Left cardiac atrium (tissue), 4 donors: ENCODE measurements at places on chromosomes 6 and 20. TPM values are rescaled to one million over a fixed set of nuclear protein-coding genes. Genes with fewer than 3 reads are reported as not detected.

- peak; percentile 50 for DNase-seq
Observed at GRCh38 chr6:89411145-89412070, 665 bp downstream of the RRAGD start.

- DNase-seq = no peak
Observed at GRCh38 chr6:111484633-111484930, 1.6 kb upstream of the REV3L start.

DNA sequence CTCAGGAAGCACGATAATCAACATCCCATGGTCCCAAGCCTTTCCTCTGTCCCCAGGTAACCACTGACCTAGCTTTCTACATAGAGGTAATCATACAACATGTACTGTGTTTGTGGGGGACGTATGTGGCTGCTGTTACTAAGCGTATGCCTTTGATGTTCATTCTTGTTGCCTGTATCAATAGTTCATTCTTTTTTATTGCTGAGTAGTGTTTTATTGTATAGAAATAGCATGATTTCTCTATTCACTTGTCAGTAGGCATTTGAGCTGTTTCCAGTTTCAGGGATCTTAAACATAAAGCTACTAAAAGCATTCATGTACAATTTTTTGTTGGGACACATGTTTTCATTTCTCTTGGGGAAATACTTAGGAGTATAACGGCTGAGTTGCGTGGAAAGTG, 185.4 kb downstream of the PACRG start:
- no peak for DNase-seq

DNA sequence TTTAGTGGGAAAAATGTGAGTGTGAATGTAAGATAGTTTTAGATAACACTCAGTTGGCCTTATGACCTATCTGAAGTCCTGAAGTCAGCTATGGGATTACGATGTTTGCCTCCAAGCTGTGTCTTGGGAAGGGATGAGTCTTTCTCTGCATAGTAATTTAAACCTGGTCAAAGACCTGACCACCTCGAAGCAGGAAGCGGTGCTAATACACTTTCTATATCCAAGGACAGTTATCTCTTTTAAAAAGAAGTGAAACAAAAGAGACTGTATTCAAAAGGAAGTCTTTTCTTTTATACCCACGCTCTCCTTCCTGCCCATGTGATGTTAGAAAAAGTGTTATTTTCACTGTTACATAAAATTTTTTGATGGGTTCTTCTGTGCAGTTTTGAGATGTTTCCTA, 94.9 kb downstream of the JARID2 start:
- no peak for DNase-seq

- no peak for DNase-seq
Observed at GRCh38 chr6:9504191-9504590, 910.7 kb downstream of the TFAP2A start.

The GTSF1L gene
- not detected for total RNA-seq

The CCDC28A gene
- 5.2 TPM for total RNA-seq

DNA sequence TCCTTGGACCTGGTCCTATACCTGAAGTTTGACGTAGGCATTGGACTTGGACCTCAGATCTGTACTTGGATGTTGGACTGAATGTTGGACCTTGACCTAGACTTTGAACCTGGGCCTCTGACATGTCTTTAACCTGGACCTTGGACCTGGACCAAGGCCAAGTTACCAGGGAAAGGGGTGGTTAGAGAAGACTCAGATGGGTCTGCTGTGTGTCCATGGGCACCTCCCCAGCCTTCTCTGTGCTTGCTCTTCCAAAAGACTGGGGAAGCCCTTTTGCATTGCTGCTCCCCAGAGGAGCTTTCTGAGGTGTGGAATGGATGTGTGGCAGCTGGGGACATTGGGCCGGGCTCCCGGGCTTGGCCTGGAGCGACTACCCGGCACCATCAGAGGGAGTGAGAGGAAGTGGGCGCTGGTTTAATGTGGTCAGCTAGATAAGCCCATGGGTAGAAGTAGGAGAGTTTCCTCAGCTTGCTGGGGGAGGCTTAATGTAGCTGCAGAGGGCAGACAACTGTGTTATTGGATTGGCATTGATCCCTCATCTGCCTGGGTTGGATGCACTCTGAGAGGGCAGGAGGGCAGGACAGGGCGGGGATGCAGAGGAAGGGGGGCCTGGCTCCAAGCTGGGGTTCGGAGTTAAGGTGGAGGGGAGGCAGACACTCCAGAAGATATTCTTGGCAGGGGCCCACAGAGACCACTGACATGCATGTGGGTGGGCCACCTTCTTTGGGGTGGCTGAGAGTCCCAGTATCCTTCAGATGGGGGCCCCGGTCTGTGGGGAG, 4.2 kb downstream of the SCRT2 start:
- no peak for DNase-seq

DNA sequence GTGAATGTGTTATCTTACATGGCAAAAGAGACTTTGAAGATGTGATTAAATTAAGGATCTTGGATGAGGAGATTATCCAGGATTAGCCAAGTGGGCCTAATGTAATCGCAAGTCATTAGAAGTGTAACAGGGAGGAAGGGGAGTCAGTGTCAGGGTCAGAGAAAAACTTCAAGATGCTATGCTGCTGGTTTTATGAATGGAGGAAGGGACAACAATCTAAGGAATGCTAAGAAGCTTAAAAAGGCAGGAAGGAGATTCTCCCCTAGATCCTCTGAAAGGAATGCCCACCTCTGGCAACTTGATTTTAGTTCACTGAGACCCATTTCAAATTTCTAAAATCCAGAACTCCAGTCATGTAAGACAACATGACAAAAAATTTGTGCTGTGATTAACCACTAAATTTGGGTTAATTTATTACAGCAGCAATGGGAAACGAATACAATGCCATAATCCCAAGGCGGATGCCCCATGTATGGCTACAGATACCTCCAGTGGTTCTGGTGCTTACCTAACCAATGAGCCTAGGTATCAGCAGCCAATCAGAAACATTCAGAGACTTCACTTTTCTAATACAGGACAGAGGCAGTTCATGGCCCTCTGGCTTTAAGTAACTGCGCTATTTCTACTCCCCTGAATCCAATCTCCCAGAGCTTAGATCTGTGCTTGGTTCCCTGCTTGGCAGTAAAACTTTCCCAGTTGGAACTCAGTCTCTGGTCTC, 3.6 kb upstream of the TAAR8 start:
- no peak for DNase-seq

DNA sequence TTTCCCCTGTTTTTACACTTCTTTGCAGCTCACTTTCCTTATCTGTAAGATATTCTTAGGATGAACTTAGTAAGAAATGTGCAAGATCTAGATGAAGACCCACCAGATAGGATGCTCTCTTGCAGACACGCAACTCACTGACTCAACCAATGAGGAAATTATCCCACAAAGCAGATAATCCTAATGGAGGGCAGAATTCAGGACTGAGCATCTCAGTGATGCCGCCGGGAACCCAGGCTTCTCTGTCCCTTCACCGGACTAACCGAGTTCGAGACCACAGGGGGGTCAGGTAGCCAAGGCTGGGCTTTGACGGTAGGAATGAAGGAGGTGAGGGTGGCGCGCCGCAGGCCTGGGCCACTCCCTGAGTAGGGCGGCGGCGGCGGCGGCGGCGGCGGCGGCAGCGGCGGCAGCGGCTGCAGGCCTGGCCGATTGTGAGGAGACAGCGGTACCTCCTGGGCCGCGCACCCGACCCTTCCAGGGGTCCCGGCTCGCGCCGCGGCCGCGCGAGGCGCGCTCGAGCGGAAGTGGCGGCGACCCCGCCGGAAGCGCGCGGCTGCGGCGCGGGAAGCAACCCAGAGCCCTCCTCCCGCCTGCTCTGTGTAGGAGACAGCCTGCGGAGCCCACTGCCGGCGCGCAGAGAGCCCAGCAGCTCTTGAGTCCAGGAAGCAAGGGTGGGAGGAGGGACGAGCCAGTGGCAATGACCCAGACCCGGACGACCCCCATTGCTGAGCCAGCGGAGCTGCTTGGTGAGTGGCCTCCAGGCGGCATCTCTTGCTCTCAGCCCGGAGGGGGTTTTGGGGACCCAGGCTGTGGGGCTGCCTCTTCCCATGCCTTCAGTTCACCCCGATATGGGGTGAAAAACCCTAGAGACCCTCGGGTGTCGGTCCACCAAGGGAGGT, at the start of gene KHDC1:
Gene KHDC1, minus strand, starts transcription at position 526 of the 899 bp plus-strand sequence. CDS start 20,679 bp downstream, outside the sequence.
- peak; percentile 60 for DNase-seq

The SFTA2 gene
- not detected for total RNA-seq

DNA sequence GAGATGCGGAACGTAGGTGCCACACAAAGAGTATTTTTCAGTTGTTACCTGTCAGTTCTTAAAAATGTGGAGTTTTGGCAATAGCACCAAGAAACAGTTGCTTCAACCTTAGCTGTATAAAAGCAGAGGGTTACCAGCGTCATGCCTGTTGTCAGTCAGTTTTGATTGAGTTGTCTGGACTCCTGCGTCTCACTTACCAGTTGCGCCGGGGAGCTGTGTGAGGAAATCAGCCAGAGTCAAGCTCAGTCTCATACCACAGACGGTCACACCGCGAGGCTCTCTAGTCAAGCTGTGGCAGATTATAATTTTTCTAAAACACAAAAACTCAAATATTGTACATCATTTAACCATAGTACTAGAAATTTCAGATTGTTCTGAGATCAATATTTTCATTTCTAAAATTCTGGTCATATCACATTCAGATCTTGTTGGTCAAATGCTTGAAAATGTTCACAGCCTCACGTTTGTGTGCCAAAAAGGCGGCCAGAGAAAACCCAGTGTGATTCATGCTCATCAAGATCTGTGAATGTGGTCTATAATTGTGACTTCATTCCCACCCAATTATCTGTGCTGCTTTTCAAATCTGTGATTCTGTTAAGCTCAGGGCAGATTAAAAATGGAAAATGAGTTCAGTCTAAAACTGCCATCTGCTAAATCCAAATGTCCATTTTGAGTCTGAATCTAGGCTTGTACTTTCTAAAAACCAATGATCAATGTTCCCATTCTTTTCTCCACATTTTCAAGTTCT, 37.5 kb downstream of the SASH1 start:
- DNase-seq = no peak

GRCh38 chr20:9978397-9979004, 56.3 kb upstream of the ANKEF1 start:
- DNase-seq = no peak

The OR2J3 gene
- not detected for total RNA-seq

DNA sequence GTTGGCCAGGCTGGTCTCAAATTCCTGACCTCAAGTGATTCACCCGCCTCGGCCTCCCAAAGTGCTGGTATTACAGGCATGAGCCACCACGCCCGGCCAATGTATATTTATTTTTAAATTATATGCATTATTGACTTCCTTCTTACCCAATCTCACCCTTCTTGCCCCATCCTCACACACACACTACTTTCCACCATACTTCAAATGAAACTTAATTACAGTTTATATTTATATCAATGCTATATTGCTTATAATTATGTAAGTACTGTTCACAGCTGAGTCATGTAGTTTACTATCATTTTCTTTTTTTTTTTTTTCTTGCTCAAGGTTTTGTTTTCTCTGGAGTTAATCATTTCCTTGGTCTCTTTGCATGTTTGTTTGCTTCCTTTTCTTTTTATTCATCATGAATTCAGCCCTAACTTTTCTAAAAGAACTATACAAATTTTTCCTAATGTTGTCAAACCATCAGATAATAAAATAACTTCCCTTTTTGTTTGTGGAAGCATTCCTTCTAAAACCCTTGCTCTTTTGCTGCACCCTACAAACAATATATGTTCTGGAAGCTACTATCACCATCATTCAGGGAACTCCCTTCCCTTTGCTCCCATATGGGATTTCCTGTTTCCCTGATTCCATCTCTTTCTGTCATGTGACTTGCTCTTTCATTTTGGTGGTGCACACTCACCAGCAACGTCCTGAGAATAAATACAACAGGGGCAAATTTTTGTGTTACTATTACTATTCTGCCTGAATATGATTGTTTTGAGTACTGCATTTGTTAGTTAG, 201.7 kb upstream of the SASH1 start:
- DNase-seq = no peak

The PKIB gene
- total RNA-seq = not detected
